Left ventricle myocardium inferior (tissue), 1 donor: ENCODE measurements at places on chromosomes 7 and 10. TPM values are rescaled to one million over a fixed set of nuclear protein-coding genes. Genes with fewer than 3 reads are reported as not detected.

NRF1 gene
- 9.6 TPM for total RNA-seq

TMEM225B gene
- not detected for total RNA-seq

PCLO gene
- total RNA-seq, result 4.2 TPM

STRIP2 gene
- total RNA-seq, result 17.1 TPM

DNA sequence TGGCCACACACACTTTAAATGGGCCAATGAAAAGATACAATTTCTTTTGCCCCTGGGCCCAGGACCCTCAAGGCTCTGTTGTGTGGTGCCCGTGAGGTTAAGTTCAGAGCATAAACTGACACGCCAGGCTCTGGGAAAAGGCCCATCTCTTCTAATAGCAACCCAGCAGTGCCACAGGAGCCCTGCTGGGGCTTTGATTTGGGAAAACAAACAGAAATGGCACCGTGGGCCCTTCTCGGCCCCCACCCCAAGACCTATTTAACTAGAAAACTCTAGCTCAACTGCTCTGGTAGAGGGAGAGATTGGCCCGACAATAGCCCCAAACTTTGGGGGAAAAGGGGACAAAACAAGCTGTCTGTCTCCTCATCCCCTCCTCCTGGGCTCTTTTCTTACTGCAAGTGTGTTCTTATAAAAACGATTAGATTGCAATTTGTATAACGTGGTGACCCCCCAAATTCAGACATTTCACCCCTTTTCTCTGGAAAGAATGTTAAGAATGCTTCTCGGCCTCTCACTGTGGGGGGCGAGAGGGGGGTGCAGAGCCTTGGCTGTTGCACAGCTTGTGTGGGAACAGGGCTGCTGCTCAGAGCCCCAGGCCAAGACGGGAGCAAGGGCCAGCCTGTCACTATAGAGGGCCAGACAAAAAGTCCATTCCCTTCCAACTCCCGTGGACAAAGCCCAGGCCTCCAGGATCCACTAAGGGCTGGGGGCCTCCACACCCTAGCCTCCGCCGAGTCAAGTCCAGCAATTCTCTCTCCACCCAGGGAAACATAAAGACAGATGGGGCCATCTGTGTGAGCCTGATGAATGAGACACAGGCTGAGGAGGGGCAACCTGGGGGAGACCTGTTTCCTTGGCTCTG is 26.8 kb downstream of the DPCD start:
- H3K27me3 ChIP-seq, result no peaks in the 10 kb centered on the region
- DNase-seq, result no peak
- no peak overlapping the region for H3K4me3 ChIP-seq
- H3K27ac ChIP-seq, result no peak overlapping the region

DNA sequence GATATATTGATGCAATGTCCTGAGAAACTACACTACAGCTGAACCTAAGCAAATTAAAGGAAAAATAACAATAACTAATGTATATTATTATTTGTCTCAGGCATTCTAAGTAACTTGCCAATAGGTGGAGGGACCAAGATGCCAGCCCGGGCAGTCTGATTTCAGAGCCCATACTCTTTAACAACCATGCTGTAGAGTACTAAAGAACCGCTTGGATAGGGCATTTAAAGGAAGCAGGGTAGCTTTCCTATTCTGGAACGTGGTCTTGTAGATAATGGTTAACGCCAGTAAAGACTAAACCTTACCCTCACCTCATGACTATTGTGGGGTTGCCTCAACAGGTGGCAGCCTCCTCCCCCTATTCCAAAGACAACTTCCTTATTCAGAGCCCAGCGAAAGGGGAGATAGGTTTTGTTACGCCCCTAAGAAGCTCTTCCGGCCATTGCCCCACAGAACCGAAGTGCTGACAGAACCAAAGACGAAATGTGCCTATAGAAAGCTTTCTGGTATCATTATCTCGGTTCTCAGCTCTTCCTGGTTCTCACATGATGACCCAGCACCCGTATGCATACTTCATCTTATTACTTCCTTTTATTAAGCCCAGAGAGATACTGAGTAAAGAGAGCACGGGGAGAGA is 707 bp upstream of the C1GALT1 start:
- no peaks in the 10 kb centered on the region for H3K27me3 ChIP-seq
- peak overlapping the region; percentile 92 for H3K4me3 ChIP-seq
- H3K27ac ChIP-seq, result peak overlapping the region; percentile 98

- no peak for DNase-seq
- H3K36me3 ChIP-seq, result no peaks in the 10 kb centered on the region
- no peak overlapping the region for H3K27ac ChIP-seq
Measured at GRCh38 chr7:153423210-153423590, 629.0 kb upstream of the DPP6 start.

DNA sequence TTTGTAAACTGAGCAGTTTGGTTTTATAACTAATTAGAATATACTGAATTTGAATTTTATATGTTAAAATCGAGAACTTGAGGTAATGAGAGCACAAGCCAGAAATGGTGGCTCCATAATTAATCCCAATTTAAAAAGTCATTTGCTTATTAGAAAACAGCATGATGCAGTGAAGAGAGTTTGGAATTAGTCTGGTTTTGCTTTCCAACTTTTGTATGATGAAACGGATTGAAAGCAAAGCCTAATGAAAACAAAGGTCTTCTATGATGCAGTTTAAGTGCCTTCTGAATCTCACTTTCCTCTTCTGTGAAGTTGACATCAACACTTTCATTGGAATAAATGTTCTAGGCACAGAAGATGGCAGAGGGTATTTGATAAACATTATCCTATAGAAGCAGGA is 89.4 kb downstream of the SORCS1 start:
- H3K27me3 ChIP-seq, result no peaks in the 10 kb centered on the region
- no peak overlapping the region for H3K4me3 ChIP-seq
- no peak overlapping the region for H3K27ac ChIP-seq

GRCh38 chr7:5414916-5415315 is 8.7 kb downstream of the TNRC18 start:
- no peak overlapping the region for H3K27ac ChIP-seq
- no peak for DNase-seq
- no peaks in the 10 kb centered on the region for H3K27me3 ChIP-seq
- H3K4me3 ChIP-seq, result no peak overlapping the region
- H3K36me3 ChIP-seq, result peaks cover 8% of the 10 kb centered on the region

- DNase-seq, result no peak
- no peaks in the 10 kb centered on the region for H3K4me1 ChIP-seq
- no peak overlapping the region for H3K4me3 ChIP-seq
- H3K36me3 ChIP-seq, result no peaks in the 10 kb centered on the region
Measured at GRCh38 chr7:106312906-106313305, 28.1 kb upstream of the NAMPT start.
